Esophagus muscularis mucosa (tissue), 4 donors: ENCODE measurements at places on chromosomes 2 and 18.

- no peak for DNase-seq
- H3K27ac ChIP-seq = no peak overlapping the region
- H3K4me3 ChIP-seq = no peak overlapping the region
- peaks cover 5% of the 10 kb centered on the region for H3K4me1 ChIP-seq
- H3K36me3 ChIP-seq = no peaks in the 10 kb centered on the region
Measured at GRCh38 chr18:49961271-49961670, 147.9 kb upstream of the ACAA2 start.

- no peak overlapping the region for H3K4me3 ChIP-seq
- H3K27me3 ChIP-seq = no peaks in the 10 kb centered on the region
- peaks cover 4% of the 10 kb centered on the region for H3K4me1 ChIP-seq
- no peaks in the 10 kb centered on the region for H3K36me3 ChIP-seq
- DNase-seq = no peak
Measured at GRCh38 chr2:10502803-10503107, 54.6 kb upstream of the ODC1 start.

DNA sequence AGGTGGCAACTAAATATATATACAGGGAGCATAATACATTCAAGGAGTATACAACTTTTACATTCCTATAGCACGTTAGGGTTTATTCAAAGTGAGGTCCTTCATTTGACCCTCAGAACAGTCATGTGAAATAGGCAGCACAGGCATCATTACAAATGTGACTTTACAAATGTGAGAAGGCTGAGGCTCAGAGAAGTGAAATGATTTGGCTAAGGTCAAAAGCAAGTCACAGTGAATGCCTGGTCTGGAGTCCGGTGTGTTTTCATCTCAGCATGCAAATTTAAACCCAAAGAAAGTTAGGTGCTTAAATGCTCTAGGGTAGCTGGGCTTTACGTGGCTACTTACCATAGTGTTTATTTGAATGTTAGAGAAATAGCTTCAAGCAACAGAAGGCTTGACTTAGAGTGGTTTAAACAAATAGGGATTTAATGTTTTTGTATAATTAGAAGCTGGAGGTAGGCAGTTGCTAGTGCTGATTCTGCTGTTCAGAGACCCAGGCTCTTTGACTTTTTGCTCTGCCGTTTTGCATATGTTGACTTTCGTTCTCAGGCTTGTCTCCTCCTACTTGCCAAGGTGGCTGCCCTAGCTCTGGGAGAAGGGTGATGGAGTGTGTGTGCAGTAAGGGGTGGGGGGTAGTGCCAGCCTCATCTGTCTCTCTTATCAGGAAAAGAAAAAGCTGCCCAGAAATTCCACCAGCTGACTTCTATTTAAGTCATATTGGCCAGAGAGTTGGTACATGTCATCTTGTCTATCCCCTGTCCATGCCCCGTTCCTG, 89.2 kb downstream of the PLCL1 start:
- no peaks in the 10 kb centered on the region for H3K27me3 ChIP-seq
- H3K4me3 ChIP-seq = peak overlapping the region; percentile 27
- peak overlapping the region; percentile 36 for H3K27ac ChIP-seq

DNA sequence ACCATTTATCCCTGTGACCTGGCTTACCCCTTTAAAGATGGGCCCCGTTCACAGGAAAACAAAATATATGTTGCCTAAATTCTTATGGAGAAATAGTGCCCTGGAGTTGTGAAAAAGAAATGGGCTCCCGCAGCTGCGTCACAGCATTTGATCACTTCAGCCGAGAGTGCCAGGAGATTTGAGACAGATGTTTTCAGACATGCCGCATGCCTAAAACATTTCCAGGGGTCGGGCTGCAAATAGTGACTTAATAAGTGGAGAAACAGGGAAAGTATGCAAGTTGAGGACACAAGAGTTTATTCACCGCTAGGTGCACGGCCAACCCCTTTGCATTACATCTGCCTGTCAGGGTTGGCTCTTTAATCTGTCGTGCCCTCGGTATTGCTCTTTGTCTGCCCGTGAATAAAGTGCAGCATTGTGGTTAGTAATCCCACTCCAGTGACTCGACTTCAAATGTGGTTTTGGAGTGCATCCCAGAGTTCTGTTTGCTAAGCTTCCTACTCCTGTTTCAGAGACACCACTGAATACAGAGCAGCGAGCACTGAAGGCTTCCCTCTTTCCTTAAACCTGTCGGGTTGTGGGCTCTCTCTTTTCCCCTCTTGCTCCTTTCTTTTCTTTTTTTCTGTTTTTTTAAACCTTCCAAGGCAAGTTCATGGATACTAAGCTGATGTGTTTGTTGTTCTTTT, 187.5 kb downstream of the LTBP1 start:
- no peaks in the 10 kb centered on the region for H3K36me3 ChIP-seq
- H3K27ac ChIP-seq = peak overlapping the region; percentile 89
- peak overlapping the region; percentile 64 for H3K4me3 ChIP-seq
- peaks cover 73% of the 10 kb centered on the region for H3K4me1 ChIP-seq
- peak; percentile 93 for DNase-seq
- H3K27me3 ChIP-seq = no peaks in the 10 kb centered on the region

- no peaks in the 10 kb centered on the region for H3K36me3 ChIP-seq
- H3K27me3 ChIP-seq = no peaks in the 10 kb centered on the region
- H3K27ac ChIP-seq = peak overlapping the region; percentile 72
- no peak for DNase-seq
- H3K4me3 ChIP-seq = no peak overlapping the region
Measured at GRCh38 chr2:41933585-41934320, 114.1 kb upstream of the PKDCC start.

- no peak overlapping the region for H3K4me3 ChIP-seq
- H3K36me3 ChIP-seq = no peaks in the 10 kb centered on the region
- H3K27ac ChIP-seq = no peak overlapping the region
Measured at GRCh38 chr2:53075760-53076159, 691.8 kb upstream of the CHAC2 start.

DNA sequence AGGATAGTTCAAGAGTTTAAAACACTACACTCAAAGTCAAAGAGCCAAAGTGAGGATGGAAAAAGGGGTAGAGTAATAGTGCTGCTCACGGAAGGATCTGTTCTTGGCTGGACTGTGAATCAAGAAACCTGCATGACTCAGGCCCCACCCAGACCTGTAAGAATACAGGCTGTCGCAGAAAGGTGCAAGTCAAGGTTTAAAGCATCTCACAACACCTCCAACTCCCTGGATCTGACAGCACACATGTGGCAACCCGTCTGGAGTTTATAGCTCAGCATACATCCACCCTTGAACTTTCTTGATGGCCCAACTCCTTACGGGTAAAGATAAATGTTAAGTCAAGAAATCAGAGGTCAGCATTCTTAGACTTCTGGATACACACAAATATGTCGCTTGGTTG, 6.3 kb downstream of the KIAA2012 start:
- H3K4me3 ChIP-seq = no peak overlapping the region
- peaks cover 6% of the 10 kb centered on the region for H3K4me1 ChIP-seq
- H3K27me3 ChIP-seq = no peaks in the 10 kb centered on the region
- H3K36me3 ChIP-seq = no peaks in the 10 kb centered on the region
- no peak for DNase-seq

DNA sequence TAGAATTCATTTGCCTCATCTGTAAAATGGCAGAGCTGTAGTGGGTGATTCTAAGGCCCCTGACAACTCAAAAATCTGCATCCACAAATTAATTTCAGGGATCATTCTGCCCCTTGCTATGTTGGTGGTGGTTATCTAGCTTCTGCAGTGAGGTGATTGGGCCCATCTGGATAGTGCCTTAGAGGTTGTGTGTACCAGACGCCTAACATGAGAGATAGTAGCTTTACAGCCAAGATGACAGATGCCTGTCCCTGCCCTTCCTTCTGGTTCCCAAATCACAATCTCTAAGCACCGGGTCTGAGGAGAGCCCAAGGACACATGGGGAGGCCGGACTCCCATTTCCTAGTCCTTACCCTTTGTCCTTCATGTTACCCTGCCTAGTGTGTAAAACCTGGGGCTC, 51.1 kb upstream of the TNP1 start:
- no peak for DNase-seq
- H3K4me3 ChIP-seq = no peak overlapping the region
- H3K27ac ChIP-seq = no peak overlapping the region
- no peaks in the 10 kb centered on the region for H3K4me1 ChIP-seq
- H3K27me3 ChIP-seq = no peaks in the 10 kb centered on the region

GRCh38 chr2:36238106-36238505, 117.5 kb upstream of the CRIM1 start:
- H3K27ac ChIP-seq = no peak overlapping the region
- H3K27me3 ChIP-seq = no peaks in the 10 kb centered on the region
- peaks cover 10% of the 10 kb centered on the region for H3K4me1 ChIP-seq
- no peaks in the 10 kb centered on the region for H3K36me3 ChIP-seq

DNA sequence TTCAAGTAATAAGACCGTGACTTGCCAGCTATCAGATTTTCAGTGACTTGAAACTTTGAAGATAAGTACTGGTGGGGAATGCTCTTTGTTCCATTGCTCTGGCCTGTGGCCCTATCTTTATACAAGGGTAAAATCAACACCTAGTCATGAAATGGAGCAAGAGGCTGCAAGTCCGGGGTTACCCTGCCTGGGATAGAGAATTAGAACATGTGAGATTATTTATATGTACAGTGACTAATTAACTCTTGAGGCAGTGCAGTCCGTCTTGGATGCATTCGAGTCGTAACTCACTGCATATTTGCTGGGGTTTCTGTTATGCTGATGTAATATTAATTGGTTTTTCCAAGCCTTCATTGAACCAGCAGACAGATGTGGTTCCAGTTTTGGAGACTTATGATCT, 105.8 kb upstream of the LYPD6 start:
- peaks cover 8% of the 10 kb centered on the region for H3K4me1 ChIP-seq
- H3K27me3 ChIP-seq = no peaks in the 10 kb centered on the region
- no peaks in the 10 kb centered on the region for H3K36me3 ChIP-seq
- no peak for DNase-seq
- H3K27ac ChIP-seq = no peak overlapping the region
- no peak overlapping the region for H3K4me3 ChIP-seq

DNA sequence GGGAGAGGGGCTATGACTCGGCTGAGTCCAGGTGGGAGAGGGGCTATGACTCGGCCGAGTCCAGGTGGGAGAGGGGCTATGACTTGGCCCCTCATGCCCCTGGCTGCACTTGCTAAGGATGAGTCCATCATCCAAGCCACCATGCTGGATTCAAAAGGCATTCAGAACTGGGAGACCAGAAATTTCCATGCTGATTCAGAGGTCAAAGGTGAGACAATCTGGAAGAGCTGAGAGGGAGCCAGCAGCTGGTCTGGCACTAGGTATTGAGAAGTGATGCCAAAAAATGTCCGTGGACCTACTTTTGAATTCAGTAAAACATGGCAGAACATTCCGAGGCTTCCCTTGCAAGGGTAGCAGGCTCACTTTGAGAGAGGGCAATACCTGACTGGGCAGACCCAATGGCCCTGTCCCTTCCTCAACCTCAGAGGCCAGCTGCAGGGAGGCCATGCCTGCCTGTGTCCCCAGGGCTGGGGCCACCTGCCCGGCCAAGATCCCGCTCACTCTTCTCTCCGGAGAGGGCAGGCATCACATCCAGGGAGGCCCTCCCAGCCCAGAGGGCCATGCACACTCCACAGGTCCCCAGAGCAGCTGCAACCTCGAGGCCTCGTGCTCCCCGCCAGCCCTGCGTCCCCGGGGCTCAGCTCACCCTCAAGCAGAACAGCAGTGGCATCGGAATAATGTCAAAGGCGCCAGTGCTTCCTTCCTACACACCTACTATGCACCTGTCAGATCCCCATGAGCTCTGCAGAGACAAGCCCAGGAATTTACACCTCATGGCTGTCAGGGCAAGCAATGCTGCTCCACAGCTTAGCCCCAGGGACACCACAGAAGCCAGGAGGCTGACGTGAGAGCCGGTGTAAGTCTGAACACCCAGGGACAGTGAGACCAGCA, 80.2 kb upstream of the GPC1 start:
- no peak overlapping the region for H3K4me3 ChIP-seq
- H3K4me1 ChIP-seq = peaks cover 15% of the 10 kb centered on the region
- H3K36me3 ChIP-seq = no peaks in the 10 kb centered on the region
- no peak overlapping the region for H3K27ac ChIP-seq
- H3K27me3 ChIP-seq = no peaks in the 10 kb centered on the region
